GM04504 (cell line): ENCODE measurements at places on chromosomes 6 and 20.

GRCh38 chr6:56757588-56757984 is 114.9 kb upstream of the DST start:
- no peak for DNase-seq

DNA sequence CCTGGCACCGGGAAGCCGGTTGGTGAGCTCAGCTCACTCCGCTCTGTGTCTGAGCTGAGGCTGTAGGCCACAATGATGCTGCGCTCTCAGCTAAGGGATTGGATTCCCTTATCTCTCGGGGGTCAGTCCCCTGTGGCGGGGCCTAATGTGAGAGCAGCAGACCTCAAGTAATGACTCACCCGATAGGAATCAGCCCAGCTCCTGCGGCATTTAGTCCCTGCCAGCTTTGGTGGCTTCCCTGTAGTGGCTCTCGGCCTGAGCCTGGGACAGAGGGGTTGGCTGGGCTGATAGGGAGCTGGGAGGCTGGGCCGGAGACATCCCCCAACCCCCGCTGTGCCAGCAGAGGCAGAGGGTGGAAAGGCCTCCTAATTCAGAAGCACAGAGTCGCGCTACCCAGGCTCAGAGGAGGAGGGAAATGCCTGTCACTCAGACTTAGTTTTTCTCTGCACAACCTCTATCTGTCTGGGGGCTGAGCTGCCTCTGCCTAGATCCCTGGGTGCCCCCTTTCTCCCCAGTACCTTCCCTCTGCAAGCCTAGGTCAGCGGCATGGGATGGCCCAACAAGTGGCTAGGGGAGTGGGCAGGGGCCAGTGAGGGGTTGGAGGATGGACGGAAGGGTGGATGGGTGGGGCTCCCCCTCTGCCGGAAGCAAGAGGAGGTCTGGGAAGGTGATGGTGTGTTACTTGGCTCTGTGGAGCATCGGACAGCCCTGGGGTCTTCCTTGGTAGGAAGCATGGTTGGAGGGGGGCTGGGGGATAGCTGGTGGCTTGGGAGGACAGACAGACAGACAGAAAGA is 92.2 kb downstream of the CDH22 start:
- no peak for DNase-seq

GRCh38 chr6:43489277-43490072 is 12.1 kb downstream of the TJAP1 start:
- no peak for DNase-seq

DNA sequence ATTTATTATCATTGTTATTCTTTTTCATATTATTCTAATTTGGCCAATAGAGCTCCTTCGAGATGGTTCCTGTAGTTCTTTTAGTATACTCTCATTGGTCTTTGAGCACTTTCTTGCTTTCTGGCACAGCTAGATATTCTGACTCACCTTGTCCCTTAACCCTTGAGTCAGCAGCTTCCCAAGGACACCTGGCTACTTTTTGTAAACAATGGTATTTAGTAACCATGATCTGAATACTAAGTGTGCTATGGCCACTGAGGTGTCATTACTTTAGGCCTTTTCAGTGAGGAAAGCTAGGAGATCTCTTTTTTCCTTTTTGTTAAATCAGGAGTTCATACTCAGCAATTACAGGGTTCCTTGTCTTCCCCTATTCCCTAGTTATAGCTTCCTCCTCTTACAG is 126.5 kb upstream of the CITED2 start:
- no peak for DNase-seq

DNA sequence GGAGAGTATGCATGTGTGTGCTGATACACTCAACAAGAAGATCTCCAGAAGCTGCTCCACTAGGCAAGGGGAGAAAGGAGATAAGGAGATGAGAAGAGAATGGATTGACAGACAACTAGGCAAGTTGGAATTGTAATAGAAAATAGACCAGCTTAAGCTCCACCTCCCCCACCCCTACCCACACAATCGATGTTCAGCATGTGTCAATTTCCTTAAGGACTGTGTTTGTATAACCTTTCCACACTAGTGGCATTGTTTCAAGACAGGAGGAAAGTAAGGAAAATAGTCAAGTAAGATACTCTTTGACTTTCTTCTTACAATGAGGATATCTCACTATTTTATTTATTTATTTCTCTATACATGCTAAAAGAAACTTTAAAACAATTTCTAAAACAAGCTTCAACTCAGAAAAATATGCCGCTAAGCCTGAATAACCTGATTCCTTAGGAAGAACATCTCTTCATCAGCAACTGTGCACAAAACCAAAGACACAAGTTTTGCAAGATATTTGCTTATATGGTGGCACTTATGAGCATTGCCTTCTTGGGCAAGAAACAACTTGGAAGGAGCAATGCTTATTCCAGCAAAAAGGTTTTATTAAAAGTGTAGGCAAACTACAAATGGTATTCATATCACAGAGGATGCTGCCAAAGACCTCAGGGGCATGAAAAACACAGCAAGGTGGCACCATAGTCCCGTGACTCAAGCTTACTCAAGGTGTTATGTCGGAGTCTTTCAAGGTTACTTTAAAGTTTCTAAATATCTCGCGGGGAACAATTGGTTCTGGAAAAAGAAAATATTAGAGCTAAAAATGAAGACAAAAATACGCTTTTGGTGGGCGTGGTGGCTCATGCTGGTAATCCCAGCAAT is 249.1 kb downstream of the COL12A1 start:
- DNase-seq = no peak

DNA sequence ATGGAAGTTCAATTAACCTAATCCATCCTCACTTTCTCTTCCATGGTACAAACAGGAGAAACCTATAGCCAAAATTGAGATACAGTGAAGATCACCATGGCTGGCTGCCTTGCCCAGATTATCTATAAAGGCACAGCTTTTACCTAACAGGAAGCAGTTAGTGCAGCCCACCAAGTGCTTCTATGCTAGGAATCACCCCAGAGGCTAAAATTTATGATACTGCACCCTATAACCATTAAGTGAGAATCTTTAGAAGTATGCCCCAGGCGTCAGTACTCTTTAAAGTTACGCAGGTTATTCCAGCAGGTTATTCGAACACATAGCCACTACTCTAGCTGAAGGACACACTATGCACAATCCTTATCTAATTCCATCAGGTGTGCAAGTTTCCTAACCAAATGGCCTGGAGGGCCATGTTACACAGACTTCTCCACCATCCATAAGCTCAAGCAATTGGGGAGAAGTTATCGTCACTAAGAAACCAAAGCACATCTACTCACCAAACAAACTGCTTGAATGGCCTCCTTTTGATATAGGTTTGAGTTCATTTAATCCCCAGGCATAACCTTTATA is 43.1 kb downstream of the MAN1A1 start:
- no peak for DNase-seq
